Left cardiac atrium (tissue), 4 donors: ENCODE measurements at places on chromosomes 6 and 20.
A peak's percentile ranks its signal among the peaks of the same experiment; 100 is the strongest.

GRCh38 chr6:146943664-146944063, 260.6 kb upstream of the STXBP5 start:
- DNase-seq: no peak

GRCh38 chr20:62773845-62774714, 22.2 kb upstream of the MRGBP start:
- DNase-seq: no peak

DNA sequence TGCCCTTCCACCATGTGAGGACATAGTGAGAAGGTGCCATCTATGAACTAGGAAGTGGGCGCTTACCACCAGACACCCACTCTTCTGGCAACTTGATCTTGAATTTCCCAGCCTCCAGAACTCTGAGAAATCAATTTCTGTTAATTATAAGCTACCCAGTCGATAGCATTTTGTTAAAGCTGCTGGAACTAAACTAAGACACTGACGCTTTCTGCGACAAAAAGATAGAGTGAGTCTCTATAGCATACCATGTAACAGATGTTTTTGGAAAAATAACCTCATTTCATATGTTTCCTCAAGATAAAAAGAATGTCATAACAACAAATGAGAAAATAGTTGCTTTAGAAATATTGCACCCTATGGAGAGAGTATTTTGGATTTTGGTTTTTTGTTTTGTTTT, 15.4 kb upstream of the SMIM13 start:
- DNase-seq: no peak

DNA sequence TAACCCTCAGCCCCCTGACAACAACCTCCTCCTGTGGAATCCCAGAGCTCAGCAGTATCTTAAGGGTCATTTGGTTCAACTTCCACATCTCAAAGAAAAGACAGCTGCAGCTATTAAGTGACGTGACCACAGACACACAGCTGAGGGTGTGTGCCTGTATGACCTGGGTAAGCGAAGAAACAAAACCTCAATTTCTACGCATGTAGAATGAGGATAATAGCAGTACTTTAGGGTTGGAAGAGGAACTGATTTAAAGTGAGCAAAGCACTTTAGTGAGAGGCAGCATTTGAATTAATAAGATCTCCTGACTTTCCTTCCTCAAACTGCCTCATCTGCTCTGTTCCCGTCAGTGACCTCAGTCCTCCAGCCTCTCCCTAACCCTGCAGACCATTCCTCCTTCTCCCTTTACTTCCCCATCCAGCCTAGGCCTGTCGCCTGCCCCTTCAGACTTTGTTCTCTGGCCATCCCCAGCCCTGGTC, 6.8 kb upstream of the ARMC2 start:
- DNase-seq: no peak

GRCh38 chr20:63066506-63067265, 59.9 kb upstream of the BHLHE23 start:
- peak; percentile 6 for DNase-seq

DNA sequence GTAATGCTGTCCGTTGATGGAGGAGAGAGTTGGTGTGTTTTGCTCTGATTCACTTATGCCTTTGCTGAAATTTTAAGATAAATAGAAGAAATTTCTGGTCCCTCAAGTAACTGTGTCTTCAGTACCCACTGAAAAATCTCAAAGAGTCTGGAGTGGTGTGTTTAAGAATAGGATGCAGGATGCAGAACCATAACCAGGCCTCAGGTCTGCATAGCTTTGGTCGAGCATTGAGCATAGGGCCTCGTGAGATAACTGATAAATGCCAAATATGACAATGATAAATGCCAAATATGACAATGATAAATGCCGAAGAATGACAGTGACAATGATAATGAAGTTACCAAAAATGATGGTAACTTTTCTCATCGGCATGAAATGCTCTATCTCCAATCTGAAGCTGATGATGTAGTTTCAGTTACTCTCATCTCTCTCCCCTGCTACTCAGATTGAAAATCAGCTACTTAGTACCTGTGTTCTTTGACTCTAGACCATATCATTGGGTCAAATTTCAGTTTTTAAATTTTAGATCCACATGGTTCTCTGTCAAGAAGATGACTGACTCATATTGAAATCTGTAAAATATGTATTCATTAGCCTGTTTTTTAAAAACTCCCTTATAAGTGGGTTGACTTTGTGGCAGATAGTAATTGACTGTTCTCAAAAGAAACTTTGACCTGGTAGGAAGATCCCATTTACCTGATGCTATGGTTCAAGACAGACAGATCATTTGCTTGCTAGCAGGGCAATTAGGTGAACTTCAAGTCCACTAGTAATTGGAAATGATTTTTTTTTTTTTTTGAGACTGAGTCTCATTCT, 96.6 kb downstream of the SLC16A10 start:
- no peak for DNase-seq

DNA sequence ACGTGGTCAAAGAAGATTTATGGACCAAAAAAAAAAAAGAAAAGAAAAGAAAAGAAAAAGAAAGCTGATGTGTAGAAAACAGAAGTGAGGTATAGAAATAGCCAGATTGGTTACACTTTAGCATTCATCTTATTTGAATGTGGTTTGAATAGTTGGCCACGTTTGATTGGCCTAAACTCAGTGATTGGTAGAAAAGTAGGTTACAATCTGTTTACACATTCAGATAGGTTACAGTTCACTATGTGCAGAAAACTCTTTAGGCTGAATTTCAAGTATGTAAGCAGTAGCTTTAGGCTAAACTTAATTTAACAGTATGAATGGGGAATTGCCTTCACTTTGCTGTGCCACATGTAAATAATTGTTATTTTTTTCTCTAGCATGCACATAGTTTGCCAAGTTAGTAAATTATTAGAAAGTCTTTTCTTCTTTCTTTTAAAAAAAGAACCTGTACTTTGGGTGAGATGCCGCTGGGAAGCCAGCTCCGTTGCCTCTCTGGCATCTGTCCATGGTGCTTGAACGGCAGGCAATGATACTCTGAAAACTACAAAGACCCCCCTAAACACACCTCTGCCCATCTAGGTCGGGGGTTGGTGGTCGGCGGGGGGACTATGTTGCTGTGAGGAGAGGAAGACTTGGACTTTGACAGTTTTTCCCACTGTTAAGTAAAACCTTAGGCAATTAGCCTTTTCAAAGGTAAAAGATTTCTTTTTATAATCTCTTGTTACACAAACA, 173.0 kb downstream of the AIG1 start:
- no peak for DNase-seq

GRCh38 chr20:57434390-57434700, 43.1 kb downstream of the RBM38 start:
- no peak for DNase-seq

GRCh38 chr6:1182722-1183521, 129.0 kb upstream of the FOXQ1 start:
- no peak for DNase-seq

DNA sequence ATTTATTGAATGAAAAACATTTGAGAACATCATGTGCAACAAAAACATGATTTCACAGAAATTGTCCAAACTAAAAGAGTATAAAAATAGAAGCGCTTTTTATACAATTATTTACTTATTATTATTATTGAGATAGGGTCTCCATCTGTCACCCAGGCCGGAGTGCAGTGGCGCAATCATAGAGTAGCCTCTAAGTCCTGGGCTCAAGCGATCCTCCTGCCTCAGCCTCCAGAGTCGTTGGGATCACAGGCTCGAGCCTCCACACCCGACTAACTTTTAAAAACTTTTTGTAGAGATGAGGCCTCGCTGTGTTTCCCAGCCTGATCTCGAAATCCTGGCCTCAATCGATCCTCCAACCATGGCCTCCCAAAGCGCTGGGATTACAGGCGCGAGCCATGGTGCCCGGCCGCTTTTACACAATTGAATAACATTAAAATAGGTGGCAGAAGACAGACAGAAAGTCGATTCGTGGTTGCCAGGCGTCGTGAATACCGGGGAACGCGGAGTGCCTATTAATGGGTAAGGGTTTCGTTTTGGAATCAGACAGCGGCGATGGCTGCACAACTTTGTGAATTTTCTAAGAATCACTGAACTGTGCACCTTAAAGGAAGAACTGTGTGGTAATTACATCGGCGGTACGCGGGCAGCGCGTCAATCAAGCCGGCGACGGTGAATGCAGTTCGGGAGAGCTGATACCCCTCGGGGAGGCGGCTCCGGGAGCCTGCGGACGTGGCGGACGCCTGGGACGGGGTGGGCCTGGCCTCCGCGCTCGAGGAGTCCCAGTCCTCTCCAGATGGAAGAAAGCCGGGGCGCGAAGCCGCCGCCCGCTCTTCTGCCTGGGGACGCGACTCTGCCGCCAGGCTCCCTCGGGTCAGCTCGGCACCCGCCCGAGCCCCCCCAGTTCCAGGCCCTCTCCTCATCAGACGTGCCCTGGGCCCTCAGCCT, 807 bp downstream of the TBC1D20 start:
- DNase-seq: peak; percentile 69

DNA sequence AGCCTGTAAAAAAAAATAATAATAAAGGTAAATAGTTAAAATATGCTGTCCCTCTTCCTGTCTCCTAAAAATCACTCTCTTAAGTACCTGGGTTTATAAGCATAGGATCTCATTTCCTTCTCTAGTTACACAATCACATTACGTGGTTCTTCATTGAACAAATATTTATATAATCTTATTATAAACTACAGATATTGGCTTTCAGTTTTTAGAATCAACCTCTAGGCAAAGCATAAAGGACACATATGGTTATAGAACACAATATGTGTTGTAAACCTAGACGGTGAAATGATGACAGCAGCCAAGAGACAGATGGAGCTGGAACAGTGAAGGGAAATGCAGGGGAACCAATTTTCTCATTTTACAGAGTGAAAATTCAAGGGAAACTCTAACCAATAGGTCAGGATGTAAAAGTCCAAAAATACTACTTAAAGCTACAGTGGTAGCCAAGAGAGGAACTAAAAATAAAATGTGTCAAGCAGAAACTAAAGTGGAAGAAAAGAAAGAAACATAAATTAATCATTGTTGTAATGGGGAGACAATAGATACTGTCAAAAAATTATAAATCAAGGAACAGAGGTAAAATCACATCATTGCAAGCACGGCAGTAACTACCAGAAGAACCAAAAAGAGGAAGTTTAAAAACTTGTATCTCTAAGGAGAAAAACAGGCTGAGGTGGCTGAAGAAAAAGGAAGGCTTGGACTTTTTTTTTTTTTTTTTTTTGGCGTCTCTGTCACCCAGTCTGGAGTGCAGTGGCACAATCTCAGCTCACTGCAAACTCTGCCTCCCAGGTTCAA, 82.8 kb upstream of the CDYL start:
- no peak for DNase-seq

DNA sequence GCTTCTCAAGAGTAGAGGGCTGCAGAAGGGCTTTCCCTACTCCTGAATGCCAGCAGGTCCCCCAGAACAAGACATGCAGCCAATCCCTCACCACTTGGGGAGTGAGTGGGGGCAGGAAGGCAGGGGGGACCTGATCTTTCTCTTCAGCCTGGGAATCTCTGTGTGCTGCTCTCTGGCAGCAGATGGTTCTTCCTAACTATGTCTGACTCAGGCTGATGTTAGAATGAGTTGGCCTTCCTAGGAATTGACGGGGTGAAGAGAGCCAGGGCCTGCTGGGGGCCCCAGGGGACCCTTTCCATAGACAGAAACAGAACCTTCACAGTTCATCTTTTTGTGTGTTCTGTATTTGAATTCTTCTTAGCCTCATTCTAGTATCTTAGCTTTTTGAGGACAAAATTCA, 29.0 kb upstream of the TCP11 start:
- no peak for DNase-seq

DNA sequence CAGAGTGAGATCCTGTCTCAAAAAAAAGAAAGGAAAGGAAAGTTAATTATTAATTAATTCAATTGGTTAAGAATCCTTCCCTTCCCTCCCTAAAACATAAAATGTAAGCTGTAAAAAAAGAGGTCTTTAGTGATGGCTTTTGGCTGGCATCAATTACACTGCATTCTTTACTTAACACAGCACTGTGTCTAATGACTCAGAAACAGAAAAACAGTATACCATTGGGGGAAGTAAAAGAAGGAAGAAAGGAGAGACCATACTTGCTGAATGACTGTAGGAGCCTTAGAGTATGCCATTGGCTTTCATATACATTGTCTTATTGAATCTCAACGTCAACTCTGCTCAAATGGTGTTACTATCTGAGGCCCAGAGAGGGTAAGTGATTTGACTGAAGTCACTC, 18.3 kb upstream of the CITED2 start:
- no peak for DNase-seq

GRCh38 chr6:53321701-53322100, 27.0 kb downstream of the ELOVL5 start:
- no peak for DNase-seq
